ENCODE measurements at places on chromosomes 6 and 20. TPM values are rescaled to one million over a fixed set of nuclear protein-coding genes. Genes with fewer than 3 reads are reported as not detected.

Gene KCNK5
- total RNA-seq: 9.5 TPM

- H3K4me1 ChIP-seq: no peaks in the 10 kb centered on the region
- no peak overlapping the region for H3K4me3 ChIP-seq
- peaks cover 23% of the 10 kb centered on the region for H3K27me3 ChIP-seq
- no peaks in the 10 kb centered on the region for H3K36me3 ChIP-seq
These were observed 32.8 kb upstream of the PMEPA1 start for GRCh38 chr20:57742507-57743181.

GRCh38 chr6:87075168-87075567 lies 19.7 kb downstream of the CGA start:
- no peak overlapping the region for H3K27ac ChIP-seq
- no peak for DNase-seq
- no peaks in the 10 kb centered on the region for H3K36me3 ChIP-seq
- no peaks in the 10 kb centered on the region for H3K4me1 ChIP-seq

DNA sequence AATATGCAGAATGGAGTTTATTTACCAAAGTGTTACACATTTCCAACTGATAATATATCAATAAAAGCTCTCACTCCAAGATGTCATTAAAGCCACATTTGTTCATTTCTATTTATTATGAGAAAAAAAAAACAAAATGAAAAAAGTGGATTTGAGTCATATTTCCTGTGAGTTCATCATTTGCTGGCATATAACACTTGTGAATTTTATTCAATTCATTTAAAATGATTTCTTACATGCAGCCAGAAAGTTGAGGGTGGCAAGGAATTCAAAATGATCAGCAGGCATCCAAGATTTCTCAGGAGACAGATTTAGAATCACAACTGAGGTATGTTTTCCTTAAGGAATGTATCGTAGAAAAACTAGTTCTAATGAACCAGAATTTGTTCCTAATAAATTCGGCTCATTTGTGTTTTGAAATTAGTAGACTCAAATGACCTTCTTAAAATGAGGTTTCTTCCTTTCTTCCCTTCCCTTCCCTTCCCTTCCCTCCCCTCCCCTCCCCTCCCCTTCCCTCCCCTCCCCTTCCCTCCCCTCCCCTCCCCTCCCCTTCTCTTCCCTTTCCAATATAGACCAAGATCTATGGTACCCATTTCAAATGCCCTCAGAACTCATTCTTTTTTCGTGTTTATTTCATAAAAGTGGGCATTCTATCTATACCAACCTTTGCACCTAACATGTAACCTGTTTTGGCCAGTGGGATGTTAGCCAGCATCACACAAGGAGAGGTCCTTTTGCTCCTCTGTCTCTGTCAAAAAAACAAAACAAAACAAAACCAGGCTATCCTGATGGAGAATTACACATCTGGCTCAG lies 357.9 kb upstream of the TSHZ2 start:
- H3K27ac ChIP-seq: no peak overlapping the region
- DNase-seq: no peak
- H3K27me3 ChIP-seq: no peaks in the 10 kb centered on the region
- H3K4me3 ChIP-seq: no peak overlapping the region

DNA sequence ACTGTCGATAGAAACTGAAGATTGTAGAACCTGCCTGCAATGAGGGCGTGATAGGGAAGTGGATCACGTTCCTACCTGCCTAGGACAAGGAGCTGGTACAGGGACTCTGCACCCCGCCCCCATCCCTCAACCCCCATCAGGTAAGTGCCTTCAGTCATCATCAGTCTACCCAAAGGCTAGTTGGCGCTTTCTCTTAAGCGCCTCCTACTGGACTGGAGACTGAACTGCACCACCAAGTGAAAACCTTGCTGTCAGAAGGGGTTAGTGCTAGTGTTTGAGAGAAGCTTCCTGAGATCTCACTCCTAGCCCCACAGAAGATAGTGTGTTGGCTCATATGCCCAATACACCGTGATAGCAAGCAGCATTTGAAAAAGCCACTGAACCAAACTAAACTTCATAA lies 706.5 kb upstream of the MAN1A1 start:
- no peak for DNase-seq
- no peaks in the 10 kb centered on the region for H3K27me3 ChIP-seq
- H3K36me3 ChIP-seq: no peaks in the 10 kb centered on the region
- H3K27ac ChIP-seq: no peak overlapping the region
- no peak overlapping the region for H3K4me3 ChIP-seq
- no peaks in the 10 kb centered on the region for H3K4me1 ChIP-seq

- DNase-seq: no peak
- no peak overlapping the region for H3K4me3 ChIP-seq
- no peaks in the 10 kb centered on the region for H3K36me3 ChIP-seq
- no peaks in the 10 kb centered on the region for H3K4me1 ChIP-seq
- no peak overlapping the region for H3K27ac ChIP-seq
- H3K27me3 ChIP-seq: no peaks in the 10 kb centered on the region
These were observed 115.6 kb downstream of the EPB41L2 start for GRCh38 chr6:130947464-130947863.

DNA sequence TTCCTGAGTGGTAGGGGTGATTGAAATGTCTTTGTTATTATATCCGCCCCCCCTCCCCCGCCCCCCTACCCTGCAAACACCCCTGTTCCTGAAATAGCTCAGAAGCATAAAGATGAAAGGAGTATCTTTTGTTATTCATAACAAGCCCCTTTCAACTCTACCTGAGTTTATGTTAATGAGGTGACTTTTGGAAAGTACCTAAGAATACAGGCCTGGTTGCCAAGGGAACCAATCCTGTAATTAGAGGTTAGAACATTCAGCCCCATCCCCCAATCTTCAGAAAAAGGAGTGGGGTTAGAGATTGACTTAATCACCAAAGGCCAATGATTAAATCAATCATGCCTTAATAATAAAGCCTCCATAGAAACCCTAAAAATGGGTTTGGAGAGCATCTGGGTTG lies 979.2 kb upstream of the GJE1 start:
- no peak overlapping the region for H3K4me3 ChIP-seq
- H3K27me3 ChIP-seq: no peaks in the 10 kb centered on the region
- no peaks in the 10 kb centered on the region for H3K36me3 ChIP-seq
- no peak overlapping the region for H3K27ac ChIP-seq
- DNase-seq: no peak

GRCh38 chr6:161446296-161446925 lies 172.6 kb upstream of the AGPAT4 start:
- H3K4me1 ChIP-seq: peaks cover 7% of the 10 kb centered on the region
- H3K27ac ChIP-seq: no peak overlapping the region
- no peak overlapping the region for H3K4me3 ChIP-seq
- no peaks in the 10 kb centered on the region for H3K36me3 ChIP-seq
- H3K27me3 ChIP-seq: no peaks in the 10 kb centered on the region
- DNase-seq: no peak

DNA sequence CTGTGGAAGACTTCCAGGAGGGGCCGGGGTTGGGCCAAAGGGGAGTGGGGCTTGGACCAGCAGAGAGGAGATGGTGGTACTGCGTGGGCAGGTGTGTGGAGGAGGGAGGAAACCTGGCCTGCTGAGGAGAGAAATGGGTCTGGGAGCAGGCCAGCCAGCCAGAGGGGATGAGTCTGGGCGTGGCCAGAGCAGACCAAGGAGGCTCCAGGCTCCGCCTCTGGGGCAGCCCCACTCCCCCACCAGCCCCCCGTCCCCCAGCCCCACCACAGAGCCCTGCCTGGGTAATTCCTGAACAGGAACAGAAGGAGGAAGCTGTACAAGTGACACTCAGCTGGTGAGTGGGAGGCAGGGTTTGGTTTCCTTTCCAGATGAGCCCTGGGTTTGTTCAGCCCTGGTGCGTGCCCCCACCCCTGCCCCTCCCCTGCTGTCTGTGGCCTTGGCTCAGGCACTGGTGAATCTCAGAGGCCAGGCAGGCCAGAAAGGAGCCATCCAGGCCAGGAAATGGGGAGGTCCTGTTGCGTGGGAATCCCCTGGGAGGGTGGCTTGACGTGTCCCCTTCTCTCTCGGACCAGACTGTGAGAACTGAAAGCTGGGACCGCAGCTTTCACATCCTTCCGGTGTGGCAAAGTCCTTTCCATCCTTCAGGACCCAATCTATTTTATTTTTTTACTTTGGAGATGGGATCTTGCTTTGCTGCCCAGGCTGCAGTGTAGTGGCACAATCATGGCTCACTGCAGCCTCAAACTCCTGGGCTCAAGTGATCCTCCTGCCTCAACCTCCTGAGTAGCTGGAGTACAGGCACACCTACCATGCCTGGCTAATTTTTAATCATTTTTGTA lies 9.4 kb upstream of the SRC start:
- H3K4me1 ChIP-seq: peaks cover 17% of the 10 kb centered on the region
- H3K27ac ChIP-seq: no peak overlapping the region
- no peaks in the 10 kb centered on the region for H3K36me3 ChIP-seq
- H3K27me3 ChIP-seq: no peaks in the 10 kb centered on the region

Data from HCT116 (cell line).